Ureter (tissue), 1 donor: ENCODE measurements at places on chromosomes 16 and 17.
A peak's percentile ranks its signal among the peaks of the same experiment; 100 is the strongest.

DNA sequence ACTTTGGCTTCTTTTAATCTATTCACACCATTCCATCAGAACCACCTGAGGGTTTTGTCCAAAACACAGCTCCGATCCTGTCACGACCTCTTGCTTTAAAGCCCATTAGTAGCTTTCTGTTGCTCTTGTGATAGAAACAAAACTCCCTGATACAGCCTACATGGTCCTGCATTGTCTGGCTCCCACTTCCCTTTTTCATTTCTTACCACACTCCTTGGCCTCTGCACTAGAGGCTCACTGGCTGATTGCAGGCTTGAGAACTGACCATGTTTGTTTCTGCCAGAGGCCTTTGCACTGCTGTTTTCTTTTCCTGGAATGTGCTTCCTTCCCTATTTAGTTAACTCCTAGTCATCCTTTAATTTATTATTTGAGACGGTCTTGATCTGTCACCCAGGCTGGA, 23.7 kb downstream of the IST1 start:
- DNase-seq = no peak

DNA sequence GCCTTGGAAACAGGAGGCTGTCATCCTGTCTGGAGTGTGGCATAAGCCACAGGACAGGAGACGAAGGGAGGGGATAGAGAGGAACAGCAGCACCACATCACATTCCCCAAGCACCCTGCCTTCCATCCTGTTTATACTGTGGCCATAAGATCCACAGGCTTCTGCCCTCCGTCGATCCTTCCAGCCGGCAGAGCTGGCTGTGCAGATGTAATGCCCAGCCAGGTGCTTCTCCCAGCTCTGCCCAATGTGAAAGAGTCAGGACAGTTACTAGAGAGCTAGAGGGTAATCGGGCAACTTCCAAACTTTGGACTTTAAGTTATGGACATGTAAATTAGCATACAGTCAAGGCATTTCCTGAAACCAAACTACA, 368.4 kb downstream of the SOX9 start:
- no peak for DNase-seq

DNA sequence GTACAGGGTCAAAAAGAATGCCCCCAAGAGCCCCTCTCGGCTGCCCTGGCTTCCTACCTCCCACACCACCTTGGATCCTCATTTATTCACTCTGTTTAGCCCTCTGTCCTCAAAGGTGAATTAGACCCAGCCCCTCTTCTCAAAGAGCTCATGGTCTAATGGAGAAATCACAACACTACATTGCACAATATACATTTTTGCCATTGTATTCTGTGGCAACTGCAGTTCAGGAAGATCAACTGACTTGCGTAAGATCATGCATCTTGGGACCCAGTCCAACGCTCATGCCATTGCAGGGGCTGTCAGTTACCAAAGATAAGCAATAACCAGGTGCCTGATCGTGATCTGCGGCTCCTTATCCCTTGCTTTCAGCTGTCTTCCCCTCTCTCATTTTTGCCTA, 1.4 kb downstream of the KRT38 start:
- no peak for DNase-seq

DNA sequence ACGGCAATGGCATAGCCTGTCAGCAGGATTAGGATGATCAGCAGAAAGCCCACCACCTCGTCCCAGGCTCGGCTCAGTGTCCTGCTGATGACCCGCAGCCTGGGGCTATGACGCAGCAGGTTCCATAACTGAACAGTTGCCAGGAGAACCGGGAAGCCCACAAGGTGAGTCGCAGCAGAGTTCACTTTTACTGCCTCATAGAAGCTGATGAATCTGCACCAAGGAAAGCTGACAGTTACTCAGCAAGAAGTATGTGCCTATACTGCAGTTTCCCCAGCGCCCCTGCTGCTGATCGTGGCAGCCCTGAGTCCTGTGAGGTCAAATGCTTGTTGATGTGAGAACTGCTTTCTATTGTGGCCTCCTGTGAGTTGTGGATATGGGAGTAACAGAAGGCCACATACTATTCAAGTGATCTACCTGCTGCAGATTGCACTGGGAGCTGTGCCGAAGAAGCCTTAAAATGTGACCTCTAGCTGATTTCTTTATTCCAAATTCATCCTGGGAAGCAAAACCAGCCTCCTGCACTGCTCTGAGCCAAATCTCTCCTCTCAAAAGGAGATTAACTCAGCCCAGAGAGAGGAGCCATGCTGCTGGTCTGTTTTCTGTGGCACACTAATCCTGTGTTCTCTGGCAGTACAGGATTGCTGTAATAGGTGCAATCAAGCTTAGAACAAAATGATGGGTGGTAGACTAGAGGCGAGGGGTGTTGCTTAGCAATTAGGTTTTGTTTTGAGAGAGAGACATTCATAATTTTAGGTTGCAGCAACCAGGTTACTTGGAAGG, 38.8 kb downstream of the IST1 start:
- DNase-seq = no peak

DNA sequence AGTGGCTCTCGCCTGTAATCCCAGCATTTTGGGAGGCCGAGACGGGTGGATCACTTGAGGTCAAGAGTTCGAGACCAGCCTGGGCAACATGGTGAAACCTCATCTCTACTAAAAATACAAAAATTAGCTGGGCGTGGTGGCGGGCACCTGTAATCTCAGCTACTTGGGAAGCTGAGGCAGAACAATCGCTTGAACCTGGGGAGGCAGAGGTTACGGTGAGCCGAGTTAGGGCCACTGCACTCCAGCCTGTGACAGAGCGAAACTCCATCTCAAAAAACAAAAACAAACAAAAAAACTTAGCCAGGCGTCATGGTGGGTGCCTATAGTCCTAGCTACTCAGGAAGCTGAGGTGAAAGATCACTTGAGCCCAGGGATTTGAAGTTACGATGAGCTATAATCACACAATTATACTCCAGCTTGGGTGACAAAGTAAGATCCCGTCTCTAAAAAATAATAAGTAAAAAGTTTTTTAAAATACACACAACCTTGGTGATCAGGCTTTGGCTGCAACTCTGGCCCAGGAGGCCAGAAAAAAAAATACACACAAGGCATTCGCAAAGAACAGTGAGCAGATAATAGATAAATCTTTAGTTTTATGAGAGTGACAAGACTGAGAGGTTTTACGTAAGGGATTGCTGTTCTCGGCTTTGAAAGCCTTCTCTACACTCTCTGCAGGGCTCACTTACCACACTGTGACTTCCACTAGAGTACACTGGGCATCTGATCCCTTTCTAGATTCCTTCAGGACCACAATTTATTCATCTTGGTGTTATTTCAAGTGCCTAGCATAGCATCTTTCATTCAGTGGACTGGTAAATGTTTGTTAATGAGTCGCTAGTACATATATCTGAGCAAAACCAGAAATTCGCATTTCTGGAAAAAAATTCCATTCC, 5.9 kb downstream of the GSPT1 start:
- DNase-seq = no peak

GRCh38 chr17:14918540-14918939, 346.6 kb downstream of the PMP22 start:
- no peak for DNase-seq

DNA sequence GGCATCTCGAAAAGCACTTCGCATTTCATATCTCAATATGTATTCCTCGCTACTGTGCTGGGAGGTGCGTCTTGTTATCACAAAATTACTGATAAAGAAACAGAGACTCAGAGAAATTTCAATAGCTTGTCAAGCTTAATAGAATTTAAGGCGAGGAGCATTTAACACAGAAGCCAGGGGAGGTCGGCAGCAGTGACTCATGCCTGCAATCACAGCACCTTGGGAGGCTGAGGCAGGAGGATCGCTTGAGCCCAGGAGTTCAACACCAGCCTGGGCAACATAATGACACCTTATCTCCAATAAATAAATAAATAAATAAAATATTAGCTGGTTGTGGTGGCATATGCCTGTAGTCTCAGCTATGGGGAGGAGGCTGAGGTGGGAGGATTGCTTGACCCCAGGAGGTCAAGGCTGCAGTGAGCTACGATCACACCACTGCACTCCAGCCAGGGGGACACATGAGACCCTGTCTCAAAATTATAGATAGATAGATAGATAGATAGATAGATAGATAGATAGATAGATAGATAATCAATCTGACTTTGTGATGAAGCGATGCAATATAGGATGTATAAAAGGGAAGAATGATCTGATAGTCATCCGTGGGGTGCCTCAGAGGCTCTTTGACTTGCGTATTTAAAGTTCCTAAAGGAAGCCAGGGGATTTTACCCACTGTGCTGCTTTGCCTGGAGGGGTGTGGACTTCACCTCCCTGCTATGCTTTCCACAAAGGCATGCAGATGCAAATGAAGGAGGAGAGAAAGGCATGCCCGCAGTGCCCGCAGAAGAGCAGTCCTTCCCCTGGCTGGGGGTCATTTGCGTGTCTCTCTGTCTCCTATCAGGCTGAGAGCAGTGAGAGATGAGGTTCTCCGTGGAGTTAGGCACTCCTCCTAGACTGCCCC, 15.9 kb upstream of the USP10 start:
- no peak for DNase-seq

- DNase-seq = no peak
These were observed 45.4 kb downstream of the CREBBP start for GRCh38 chr16:3835089-3835602.

- DNase-seq = no peak
These were observed 11.3 kb downstream of the TIMM22 start for GRCh38 chr17:1008008-1008761.

DNA sequence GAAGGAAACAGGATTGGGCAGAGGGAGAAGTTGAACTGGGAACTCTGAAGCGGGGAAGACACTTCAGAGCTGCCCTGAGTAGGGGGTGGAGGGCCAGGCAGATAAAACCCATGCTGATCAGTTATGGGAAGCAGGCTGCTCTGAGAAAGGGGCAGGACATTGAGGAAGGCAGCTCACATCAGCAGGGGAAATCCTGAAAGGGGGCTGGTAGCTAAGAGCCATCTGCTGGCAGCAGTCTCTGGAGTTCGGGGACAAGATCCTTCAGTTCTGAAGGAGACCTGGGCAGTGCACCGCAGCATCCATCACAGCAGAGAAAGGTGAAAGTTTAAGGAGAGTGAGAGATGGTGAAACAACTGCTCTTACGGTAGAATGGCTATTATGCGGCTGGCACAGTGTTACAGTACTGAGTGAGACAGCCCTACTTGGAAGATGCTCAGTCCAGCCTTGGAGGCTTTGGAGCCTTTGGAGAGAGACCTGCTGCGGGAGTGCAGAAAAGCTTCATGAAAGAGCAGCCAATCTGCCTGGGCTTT, 5.4 kb upstream of the KIF18B start:
- no peak for DNase-seq

DNA sequence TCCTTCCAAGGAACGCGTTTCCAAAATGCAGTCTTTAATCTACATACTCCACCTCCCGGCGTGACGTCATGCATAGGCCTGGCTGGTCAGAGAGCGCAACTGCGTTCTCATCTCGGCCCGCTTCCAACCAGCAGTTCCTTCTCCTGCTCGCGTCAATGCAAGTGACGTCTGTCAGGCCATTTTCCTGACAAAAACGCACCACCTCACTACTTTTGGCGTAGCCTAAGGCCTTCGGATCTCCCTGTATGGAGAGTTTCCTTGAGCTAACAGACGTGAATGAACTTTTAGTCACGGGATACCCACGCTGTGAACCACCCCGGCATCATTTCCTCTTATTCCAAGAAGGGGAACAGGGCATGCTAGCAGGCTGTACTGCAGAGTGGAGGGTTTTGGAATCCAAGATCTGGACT, 25.0 kb downstream of the TEX14 start:
- DNase-seq = peak; percentile 81

- DNase-seq = no peak
These were observed 21.2 kb downstream of the PEMT start for GRCh38 chr17:17570140-17570797.

DNA sequence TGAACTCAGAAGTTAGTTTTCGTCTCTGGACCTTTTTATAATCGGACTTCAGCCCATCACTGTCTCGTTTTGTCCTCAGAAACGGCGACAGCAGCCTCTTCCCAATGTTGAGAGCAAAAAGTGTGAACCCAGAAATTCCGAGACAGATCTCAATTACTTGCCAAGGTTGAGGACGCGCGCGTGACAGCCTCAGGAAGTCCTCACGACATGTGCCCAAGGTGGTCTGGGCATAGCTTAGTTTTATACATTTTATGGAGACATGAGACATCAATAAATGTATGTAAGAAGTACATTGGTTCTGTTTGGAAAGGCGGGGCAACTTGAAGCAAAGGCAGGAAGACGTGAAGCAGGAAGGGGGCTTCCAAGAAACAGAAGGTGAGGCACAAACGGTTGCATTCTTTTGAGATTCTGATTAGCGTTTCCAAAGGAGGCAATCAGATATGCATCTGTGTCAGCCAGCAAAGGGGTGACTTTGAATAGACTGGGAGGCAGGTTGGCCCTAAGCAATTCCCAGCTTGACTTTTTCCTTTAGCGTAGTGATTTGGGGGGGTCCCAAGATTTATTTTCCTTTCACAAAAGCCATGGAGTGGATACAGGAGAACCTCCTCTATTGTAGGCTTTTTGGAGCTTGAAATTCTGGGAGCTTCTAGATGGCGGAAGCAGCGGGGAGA, 583 bp upstream of the ZNF747 start:
- no peak for DNase-seq

GRCh38 chr16:31063495-31063842, 10.6 kb downstream of the ZNF668 start:
- DNase-seq = no peak

GRCh38 chr17:17877529-17878358, 41.0 kb upstream of the SREBF1 start:
- DNase-seq = peak; percentile 81

DNA sequence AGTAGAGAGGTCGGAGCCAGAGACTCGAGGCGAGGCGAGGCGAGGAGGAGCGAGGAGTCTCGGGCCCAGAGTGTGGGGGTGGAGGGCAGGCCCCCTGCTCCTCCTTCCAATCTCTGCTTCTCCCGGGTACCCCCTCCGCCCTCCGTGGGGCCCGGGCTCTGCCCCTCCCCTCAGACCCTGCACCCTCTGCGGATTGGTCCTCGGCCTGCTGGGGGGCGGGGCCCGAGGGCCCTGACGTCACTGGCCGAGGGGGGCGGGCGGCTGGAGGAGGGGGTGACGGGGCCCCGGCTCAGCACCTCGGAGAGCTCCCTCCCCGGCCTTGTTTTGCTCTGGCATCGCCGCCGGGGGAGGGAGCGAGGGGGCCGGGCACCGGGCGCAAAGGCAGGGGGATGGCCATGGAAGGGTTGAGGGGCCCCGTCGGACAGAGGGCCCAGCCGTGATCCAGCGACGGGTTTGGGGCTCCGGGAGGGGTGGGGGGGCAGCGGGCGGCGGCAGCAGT, at the start of gene RUNDC3A:
Gene RUNDC3A (plus strand): TSS at position 282 of the 499 bp plus-strand sequence. CDS start 232 bp downstream, outside the sequence.
- DNase-seq = peak; percentile 85
